HCEC 1CT (cell line): ENCODE measurements at places on chromosomes 1 and 21.

DNA sequence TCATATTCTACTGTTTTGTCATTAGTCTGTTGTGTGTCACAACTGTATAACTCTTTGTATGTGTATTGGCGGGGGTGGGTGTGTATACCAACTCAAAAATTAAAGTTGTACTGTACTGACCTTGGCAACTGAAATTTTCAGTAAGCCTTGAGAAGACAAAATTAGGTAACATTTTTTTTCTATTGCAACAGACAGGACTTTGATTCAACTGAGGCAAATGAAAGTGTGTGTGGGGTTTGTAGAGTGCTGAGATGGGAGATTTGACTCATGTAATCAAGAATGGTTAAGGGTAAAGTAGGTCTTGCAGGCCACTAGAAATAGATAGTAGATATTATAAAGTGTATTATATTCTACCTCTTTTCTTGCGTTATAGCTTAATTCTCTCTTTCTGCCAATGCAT lies 14.6 kb upstream of the B3GALT2 start:
- no peak for DNase-seq

DNA sequence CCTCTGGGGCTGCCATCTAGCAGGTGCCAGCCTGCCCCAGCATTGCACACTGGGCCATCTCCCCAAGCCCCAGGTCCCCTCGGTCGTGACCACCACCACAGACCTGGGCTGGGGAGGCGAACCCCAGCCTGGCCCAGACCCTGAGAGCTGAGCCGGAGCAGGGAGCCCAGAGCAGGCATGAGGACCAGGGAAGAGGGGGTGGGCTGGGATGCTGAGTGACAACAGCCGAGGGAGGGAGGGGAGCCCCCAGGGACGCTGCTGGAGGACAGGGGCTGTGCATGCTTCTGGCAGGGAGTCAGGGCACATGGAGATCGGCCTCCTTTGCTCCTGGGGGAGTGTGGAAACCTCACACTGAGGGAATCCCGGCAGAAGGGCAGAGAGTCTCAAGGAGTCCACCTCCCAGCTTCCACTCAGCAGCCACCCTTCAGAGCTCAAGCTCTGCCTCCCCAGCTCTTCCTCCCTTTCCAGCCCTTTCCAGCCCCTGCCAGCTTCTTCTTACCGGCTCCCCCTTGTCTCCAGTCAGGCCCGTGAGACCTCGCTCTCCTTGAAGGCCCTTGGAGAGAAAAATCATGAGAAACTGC lies 23.7 kb upstream of the PEF1 start:
- no peak for DNase-seq

GRCh38 chr1:16073490-16074119 lies at the start of gene FAM131C:
Gene FAM131C (minus strand): TSS chr1:16073651. CDS start chr1:16073442, 209 bp downstream.
- DNase-seq = peak; percentile 22

- no peak for DNase-seq
These were observed 42.6 kb downstream of the BACE2 start for GRCh38 chr21:41210426-41211059.

- DNase-seq = peak; percentile 28
These were observed 15.5 kb upstream of the CD247 start for GRCh38 chr1:167533851-167534300.

- peak; percentile 80 for DNase-seq
These were observed 46.0 kb upstream of the JUN start for GRCh38 chr1:58829866-58830265.

DNA sequence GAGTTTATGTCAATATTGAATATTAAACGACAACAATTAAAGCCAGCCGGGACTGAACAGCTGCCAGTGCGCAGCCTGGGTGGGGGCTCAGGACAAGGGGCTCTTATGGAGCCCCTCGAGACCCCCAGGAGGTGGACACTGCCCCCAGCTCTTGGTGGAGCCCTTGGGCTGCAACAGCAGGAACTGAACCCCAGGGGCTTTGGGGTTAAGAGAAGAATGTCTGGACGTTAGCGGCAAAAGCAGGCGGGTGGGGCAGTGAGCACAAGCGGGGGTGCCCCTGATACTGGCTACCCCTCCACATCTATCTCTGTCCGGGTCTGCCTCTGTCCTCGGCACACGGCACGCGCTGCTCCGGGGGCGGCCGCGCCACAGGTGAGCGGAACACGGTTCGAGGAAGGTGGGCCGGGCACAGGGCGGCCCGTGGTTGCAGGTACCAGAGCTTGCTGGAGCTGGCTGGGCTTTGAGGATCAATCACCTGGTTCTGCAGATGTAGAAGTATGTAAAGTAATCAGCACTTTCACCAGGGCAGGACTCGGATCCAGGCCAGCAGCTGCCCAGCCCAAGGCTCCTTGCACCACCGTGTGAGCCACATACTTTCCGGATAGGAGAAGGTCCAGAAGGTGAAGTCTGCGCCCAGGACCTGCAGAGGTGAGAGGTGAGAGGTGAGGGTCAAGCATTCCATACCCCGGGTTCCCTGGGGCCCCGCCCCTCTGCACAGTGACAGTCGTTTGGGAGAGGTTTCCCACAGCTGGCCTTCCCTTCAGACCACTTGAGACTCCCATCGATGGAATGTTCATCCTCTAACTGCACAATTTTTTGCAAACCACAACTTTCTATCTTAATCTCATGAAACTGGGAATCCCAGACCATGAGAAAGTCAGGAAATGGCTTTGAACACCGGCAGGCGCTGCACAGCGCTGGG lies 12.4 kb upstream of the POFUT2 start:
- DNase-seq = no peak
